ENCODE measurements at places on chromosomes 16 and 17.

DNA sequence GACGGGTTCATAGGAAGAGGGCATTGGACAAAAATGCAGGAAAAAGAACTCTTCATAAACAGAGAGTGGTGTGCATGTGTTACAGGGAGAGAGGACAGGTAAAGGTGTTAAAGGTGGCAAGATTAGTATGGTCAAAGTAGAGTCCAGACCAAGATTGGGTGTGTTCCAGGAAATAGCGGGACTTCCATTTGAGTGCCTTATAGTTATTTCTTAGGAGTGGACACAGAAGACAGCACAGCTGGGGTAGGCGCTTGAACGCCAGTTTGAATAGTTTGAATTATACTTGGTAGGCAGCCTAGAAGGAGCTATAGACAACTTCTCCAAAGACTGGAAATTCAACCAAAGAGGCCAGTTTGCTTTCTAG, 63.4 kb downstream of the MAP2K6 start:
- DNase-seq, result no peak

GRCh38 chr16:19722981-19723380, 4.9 kb downstream of the IQCK start:
- DNase-seq, result no peak

GRCh38 chr16:12747827-12748226, 55.9 kb downstream of the CPPED1 start:
- DNase-seq, result no peak

DNA sequence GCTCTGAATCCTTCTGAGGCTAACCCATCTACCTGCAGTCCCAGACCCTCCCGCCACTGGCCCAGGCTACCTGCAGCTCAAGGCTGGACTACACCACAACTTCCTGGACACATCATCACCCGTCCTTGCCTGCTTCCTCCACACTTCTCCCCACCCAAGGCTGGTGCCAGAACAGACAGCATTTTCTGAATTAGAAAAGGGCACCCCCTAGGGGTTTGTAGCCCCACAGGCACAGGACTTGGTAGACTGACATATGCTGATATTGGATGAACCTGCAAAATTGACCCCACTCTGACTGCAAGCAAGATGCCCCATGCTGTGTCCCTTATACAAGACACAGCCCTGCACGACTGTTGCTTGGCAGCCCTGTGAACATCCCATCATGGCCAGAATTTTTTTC, 271.5 kb upstream of the C16orf82 start:
- DNase-seq, result no peak

DNA sequence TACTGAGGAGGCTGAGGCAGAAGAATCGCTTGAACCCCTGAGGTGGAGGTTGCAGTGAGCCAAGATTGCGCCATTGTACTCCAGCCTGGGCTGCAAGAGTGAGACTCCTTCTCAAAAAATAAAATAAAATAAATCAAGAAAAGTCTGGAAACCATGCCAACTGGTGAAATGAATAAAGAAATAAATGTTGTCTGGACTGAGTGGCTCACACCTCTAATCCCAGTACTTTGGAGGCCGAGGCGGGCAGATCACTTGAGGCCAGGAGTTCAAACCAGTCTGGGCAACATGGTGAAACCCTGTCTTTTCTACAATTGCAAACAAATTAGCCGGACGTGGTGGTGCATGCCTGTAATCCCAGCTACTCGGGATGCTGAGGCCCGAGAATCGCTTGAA, 744 bp upstream of the LRRC37A3 start:
- no peak for DNase-seq

DNA sequence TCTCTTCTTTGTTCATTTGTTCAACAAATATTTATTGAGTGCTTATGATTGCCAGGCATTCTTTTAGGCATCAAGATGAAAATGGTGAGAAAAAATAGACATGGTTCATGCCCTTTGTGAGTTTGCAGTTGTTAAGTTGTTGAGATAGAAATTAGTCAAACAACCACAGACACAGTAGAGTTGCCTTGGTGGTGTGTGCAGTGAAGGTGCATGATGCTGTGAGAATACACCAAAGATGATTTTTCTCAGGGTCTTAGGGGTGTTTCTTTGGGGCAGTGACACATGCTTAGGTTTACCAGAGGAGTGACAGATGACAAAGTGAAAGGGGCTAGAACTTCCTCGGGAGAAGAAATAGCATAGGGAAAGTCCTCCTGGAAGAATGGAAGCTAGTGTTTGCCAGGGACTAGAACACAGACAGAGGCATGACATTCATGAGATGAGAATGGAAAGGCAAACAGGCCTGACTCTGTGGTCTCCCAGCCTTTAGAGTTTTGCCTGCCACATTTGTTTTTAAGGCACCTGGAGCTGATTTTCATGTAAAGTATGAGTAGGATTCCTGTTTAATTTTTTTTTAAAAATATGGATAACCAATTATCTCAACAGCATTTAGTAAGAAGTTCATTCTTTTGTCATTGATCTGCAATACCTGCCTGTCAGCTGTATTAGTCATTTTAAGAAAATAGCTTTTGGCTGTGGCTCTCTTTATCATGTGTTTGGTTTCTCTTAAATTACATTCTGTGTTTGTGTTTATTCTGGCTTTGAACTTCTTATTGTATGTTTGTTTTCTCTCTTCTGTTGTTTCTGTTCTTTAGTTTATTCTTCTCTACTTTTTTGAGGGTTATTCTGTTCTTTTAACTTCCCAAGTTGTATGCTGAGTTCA, 36.6 kb downstream of the CYLD start:
- DNase-seq, result no peak

DNA sequence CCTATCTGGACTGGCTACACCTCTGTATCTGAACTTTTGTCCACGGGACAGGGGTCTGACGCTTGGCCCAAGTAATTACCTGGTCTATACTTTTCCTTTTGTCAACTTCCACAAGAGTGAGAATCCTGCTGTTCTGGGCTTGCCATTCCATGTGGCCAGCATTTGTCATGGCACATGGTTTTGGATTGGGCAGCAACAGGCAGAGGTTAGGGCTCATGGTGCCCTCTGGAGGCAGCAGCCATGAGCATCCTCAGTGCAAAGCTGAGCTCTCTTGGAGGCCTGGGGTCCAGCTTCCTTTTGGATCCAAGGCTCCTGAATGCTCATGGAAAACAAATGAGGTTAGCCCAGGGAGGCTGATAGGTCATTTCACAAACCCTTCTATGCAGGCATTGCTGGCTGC, 7.5 kb upstream of the EDC4 start:
- DNase-seq, result no peak

DNA sequence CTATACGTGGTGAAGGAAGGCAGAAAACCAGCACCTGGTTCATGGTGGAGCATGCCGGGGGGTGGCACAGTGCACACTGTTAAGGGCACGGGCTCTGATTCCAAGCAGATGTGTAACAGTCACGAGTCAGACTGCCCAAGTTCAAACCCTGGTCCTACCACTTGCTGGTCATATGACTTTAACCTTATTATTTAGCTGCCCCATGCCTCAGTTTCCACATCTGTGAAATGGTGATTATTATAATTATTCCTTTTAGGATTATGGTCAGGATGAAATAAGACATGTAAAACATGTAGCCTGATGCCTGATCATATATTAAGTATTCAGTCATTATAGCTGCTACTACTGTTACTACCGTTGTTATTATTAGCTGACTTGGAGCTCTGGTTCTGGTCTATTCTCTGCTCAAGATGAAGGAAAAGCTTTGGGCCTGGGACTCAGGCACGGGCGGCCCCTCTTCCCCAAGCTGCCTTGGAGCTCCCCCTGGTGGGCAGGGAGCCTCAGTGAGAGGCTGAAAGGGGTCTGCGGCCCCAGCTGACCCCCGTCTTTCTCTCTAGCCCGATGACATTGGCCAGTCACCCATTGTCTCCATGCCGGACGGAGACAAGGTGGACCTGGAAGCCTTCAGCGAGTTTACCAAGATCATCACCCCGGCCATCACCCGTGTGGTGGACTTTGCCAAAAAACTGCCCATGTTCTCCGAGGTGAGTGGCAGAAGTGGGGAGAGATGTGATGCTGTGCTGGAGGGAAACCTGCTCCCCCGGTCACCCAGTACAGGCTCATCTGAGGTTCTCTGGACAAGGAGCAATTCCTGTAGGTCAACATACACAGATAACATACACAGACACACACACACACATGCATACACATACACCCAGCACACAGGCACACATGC, 14.0 kb downstream of the NR1D1 start:
- no peak for DNase-seq

DNA sequence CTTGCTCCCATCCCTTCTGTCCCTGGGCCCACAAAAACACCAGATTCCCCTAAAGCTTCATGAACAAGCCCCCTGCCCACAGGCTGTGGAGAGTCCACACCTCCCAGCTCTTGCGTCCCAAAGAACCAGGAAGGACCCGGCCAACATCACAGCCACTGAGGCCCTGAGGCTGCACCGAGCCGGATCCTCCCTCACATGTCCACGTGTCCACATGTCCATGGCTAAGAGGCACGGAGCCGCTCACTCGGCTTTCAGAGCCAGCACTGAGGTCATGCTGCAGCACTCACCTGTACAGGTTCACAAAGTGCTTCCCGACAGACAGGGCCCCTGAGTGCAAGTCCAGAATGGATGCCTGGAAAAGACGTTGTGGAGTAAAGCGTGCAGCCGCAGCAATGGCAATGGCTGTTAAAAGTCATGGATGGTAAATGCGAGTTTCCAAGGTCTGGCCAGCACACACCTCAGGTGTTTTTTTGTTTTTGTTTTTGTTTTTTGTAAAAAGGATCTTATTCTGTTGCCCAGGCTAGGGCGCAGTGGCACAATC, 11.9 kb upstream of the HEXD start:
- no peak for DNase-seq

- no peak for DNase-seq
Observed at GRCh38 chr16:73076324-73076810, 28.4 kb upstream of the ZFHX3 start.

- no peak for DNase-seq
Observed at GRCh38 chr17:11308531-11308930, 67.5 kb downstream of the SHISA6 start.

GRCh38 chr16:85502357-85502756, 110.8 kb upstream of the GSE1 start:
- no peak for DNase-seq

GRCh38 chr17:28554565-28554964, 2.1 kb upstream of the UNC119 start:
- no peak for DNase-seq

Data from NCI-H226 (cell line).